ENCODE measurements at places on chromosomes 7 and 10.

DNA sequence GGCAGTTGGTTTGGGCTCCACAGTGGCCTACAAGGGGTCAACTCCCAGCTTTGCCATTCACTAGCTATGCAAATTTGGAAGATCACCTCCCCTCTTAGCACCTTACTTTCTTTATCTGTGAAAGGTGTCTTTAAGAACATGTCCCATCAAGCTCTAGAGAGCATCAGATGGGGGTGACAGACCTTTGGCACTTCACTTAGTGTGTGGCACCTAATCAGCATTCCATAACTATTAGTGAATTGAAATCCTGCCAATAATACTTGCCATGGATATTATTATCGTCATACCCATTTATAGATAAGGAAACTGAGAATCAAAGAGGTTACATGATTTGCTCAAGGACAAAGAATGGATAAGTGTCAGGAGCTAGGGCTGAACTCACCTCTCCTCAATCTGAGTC lies 51.9 kb downstream of the PLPP4 start:
- DNase-seq: no peak

DNA sequence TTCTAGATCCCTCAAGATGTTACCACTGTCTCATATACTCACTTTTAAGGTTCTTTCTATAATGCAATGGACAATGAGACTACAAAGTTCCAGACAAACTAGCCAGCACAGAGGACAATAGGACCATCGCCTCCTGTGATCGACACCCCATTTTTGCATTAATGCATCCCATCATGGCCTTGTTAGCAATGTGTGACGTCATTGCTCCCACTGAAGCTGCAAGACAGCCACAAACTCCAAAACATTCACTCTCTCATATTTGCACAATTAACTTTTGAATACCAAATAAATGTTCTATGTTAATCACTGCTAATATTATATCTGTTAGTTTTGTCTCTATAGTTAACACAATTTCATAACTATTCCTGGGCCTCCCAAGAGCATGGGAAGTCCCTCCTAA lies 88.8 kb upstream of the TMEM72 start:
- DNase-seq: no peak

DNA sequence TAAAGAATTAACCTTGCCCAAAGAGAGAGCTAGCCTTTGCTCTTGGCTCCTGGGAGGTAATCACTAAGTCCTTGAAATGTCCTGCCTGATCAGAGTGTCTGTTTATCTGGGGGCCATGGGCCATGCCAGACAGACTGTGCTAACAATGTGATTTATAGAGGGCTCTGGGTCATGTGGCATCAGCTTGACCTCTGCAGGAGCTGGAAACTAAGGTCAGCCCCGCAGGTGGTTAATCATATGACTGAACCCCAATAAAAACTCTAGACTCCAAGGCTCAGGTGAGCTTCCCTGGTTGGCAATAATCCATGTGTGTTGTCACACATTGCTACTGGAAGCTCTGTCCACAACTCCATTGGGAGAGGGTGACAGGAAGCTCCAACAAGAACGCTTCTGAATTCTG lies 47.5 kb downstream of the NDUFB2 start:
- DNase-seq: no peak

DNA sequence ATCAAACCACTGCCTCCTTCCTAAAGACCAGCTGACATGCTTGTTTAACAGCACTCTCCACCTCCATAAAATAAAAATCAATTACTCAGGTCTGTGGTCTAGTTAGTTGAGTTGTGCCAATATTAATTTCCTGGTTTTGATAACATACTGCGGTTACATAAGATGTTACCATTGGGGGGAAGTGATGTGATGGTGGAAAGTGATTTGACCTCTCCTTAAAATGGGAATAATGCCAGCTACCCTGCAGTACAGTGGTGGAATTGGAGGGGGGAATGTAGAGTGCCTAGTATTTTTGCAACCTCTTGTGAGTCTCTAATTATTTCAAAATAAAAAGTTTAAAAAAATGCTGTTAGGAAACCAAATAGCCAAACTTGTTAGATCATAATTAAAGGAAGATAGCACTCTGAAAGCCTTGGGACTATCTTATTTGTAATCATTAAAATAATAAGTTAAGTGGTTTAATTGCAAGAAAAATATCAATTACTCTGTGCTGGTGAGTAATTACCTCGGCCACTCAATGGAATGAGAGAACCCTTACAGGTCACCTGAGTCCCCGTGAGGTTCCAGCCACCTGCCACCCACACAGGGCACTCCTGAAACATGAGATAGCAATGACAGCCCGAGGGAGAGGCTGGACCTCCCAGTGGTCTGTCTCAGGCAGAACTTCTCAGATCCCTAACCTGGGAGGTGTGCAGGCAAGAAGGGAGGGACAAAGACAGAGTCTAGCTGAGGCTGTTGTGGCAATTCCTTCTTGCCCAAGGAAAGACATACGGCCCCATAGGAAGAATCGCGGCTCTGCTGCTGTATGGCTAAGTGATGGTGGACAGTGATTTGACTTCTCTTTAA lies 94.1 kb downstream of the SH3PXD2A start:
- DNase-seq: no peak

DNA sequence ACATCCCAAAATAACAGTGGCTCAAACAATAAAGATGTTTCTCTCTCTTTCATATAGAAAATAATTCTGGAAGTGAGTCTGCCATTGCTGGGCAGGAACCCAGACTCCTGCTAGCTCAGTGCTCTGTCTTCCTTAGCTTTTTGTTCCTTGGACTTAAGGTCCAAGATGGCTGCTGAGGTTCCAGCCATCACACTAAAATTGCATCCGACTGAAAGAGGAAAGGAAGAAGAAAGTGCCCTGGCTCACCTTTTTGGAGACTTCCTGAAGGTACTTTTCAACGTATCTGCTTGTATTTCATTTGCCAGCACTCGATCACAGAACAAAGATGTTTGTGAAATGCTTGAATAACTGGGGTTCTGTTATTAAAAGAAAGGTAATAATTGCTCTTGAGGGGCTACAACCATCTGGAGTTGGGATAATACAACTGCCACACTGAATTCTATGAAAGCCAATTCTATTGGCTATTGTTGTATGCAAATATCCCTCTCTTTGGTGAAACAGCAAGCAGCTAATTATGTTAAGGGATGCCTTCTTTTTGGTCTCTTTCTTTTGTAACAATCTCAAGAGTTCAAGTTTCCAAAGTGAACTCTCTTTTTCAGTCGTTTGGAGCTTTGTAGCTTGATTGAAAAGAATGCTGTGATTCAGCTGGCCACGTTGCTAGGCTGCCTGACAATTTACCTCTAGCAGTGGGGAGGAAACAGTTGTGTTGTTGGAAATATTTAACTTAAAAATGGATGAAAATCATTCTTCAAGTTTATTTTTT lies 83.9 kb downstream of the BAMBI start:
- no peak for DNase-seq

DNA sequence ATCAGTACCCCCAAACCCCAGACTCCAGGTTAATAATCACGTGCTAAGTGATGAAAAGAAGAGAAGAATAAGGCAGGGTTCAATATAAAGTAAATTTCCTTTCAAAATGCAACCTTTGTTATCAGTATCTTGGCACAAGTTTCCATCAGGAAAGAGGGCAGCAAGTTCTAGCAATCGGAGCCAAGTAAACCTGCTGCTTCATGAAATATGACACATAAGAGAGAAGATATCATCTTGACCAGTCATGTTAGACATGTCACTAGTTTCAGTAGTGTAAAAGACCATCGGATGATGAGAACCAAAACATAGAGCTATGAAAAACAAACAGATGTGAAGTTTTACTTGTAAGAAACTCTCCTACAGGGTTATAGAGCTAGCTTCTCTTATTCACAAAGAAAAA lies 44.0 kb downstream of the AASS start:
- DNase-seq: no peak

Measured in activated naive CD4-positive, alpha-beta T cell (primary cell).